ENCODE measurements at places on chromosomes 6 and 20. TPM values are rescaled to one million over a fixed set of nuclear protein-coding genes. Genes with fewer than 3 reads are reported as not detected.

The PRSS35 gene
- total RNA-seq = 0.07 TPM

The SCUBE3 gene
- total RNA-seq = 0.21 TPM

The BCAS1 gene
- total RNA-seq = 0.46 TPM

The OLIG3 gene
- total RNA-seq = not detected

The TGM6 gene
- total RNA-seq = not detected

The SLC35D3 gene
- not detected for total RNA-seq

The WFDC12 gene
- not detected for total RNA-seq

The CLPSL2 gene
- total RNA-seq = not detected

The TNFRSF6B gene
- 31.8 TPM for total RNA-seq

The SLC22A2 gene
- total RNA-seq = not detected

The ZNF831 gene
- total RNA-seq = not detected

The DZANK1 gene
- total RNA-seq = 0.71 TPM

The SIRPB1 gene
- total RNA-seq = 1.3 TPM

The SLC17A1 gene
- not detected for total RNA-seq

The C4B gene
- total RNA-seq = 1.1 TPM

The HLA-DQA2 gene
- not detected for total RNA-seq

The XKR7 gene
- total RNA-seq = not detected

The RAMACL gene
- total RNA-seq = 0.05 TPM

The RSPO3 gene
- total RNA-seq = not detected

All from airway epithelial cell (primary cell).